ENCODE measurements at places on chromosomes 11 and 22.

GRCh38 chr22:17569971-17570511 is 6.7 kb downstream of the SLC25A18 start:
- peak; percentile 32 for DNase-seq

- DNase-seq, result no peak
These were observed 18.7 kb downstream of the POU2AF1 start for GRCh38 chr11:111360150-111361043.

DNA sequence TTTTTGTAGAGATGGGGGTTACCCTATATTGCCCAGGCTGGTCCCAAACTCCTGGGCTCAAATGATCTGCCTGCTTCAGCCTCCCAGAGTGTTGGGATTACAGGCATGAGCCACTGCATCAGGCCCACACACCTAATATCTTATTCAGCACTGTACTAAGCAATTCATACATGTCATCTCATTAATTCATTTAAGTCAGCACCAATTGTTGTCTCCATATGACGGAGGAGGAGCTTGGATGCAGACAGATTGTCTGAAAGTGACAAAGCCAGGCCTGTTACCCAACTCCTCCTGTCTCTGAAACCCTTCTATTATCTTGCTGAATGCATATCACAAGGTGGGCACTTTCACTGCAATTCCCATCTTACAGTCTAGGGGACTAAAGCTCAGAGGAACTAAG is 57.5 kb upstream of the ALX4 start:
- no peak for DNase-seq

GRCh38 chr11:73376803-73377629 is 817 bp downstream of the RELT start:
- DNase-seq, result peak; percentile 58

- DNase-seq, result no peak
These were observed 1288.6 kb upstream of the CNTN5 start for GRCh38 chr11:97732011-97732632.

GRCh38 chr11:32139896-32140520 is 49.1 kb downstream of the RCN1 start:
- no peak for DNase-seq

- no peak for DNase-seq
These were observed 17.0 kb downstream of the DIXDC1 start for GRCh38 chr11:111954154-111954553.

- DNase-seq, result no peak
These were observed 121.6 kb downstream of the CASP12 start for GRCh38 chr11:104776501-104777170.

DNA sequence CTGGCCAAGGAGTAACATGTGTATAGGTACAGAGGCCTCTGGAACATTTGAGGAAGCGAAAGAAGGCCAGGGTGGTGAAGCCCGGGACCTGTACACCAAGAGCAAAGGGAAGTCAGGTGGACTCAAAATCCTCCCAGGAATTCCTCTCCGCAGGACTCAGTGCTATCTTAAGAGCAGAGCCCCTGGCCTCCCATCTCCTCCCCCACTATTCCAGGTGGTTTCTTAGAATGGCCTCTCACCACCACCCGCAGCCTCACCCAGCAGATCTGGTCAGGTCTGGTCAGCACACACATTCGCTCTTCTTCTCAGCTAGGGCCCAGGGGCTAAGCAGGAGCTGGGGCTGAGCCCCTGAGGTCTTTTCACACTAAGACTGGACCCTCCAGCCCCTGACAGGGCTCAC is 59.1 kb downstream of the SCGB1A1 start:
- no peak for DNase-seq

- DNase-seq, result no peak
These were observed 358.3 kb upstream of the ARHGAP42 start for GRCh38 chr11:100328626-100329340.

GRCh38 chr22:18968011-18968749 is 32.1 kb upstream of the PRODH start:
- DNase-seq, result no peak

DNA sequence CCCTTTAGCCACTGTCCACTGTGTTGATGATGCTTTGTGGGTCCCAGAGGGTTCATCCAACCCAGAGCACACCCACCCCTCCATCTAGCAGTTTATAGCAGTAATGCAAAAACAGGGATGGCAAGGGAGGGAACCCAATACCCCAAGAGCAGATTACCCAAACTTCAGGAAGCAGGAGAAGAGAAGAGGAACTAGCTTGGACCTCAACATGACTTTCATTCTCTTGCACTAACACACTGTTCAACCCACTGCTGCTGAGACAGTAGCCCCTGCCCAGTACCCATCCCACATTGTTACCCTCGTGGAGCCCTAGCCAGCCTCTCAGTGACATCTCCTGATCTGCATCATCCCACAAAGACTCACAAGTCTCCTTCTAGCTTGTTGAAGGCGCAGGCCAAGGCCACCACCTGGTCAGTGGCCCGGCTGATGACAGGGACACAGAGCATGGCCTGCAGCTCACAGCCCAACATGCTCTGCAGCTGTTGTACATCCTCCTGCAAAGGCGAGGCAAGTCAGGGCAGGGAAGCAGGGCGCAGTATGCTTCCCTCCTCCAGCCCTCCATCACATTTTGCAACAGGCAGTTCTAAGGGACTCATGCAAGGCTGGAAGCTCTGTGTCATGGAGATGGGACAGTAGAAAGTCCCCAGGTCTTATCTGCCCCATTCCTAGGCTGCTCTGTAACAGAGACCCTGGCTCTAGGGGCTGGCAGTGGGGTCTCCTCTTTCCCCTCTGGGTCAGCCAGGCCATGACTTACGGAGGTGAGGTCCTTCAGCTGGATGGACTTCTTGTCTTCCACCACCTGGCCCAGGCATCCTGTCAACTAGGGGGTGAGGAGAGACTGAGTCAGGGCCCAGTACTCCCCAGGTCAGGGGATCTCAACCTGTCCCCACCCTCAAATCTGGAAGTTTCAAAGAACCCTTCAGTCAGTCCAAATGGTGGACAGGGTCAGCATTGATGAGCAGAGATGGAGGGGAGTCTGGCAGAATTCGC is 85.5 kb downstream of the PDE2A start:
- no peak for DNase-seq

DNA sequence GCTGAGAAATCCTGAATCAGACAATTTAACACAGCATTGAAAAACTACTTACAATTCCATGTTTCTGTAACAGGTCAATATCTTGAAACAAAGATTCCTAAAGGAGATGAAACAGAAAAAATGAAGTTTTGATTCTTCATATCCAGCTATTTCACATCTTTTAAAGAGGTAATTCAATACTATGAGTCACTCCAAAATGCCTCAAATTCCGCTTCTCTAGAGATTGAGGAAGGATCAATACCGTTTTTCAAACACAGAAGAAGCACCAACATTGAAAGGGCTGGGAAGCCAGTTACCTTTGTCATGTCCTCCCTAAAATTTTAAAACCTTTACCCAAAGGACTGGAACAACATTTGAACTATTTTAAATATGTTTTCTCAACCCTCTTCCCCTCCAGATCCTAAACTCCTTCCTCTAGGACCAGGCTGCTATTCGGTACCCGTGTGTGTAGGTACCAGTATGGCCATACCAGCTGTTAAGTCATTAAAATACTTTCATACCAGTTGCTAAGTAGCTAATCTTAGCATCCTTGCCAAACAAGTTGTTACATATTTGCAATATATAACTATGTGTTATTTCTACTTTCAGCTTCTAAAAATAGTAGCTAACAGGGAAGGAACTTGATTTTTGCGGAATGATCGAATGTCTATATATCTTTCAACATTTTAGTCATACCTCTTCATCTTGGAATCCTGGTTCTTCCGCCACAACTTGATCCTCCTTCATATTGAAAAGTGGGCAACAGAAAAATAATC is 2.3 kb downstream of the DMC1 start:
- no peak for DNase-seq

DNA sequence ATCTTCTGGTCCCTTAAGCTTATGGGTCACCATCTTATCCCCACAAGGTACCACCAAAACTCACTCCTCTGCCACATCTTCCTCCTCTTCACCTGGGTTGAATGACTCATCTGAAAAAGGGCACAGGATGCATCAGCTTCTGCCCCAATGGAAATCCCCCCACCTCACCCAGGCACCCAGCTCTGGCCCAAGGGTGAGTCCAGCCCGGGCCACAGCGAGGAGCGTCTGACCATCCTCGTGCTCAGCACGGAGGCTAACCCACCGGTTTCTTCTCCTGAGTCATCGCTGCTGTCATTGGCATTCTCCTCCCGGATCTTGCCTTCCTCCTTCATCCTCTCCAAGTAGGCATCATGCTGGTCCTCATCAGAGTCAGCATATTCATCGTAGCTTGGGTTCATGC is 5.3 kb upstream of the TNKS1BP1 start:
- no peak for DNase-seq

DNA sequence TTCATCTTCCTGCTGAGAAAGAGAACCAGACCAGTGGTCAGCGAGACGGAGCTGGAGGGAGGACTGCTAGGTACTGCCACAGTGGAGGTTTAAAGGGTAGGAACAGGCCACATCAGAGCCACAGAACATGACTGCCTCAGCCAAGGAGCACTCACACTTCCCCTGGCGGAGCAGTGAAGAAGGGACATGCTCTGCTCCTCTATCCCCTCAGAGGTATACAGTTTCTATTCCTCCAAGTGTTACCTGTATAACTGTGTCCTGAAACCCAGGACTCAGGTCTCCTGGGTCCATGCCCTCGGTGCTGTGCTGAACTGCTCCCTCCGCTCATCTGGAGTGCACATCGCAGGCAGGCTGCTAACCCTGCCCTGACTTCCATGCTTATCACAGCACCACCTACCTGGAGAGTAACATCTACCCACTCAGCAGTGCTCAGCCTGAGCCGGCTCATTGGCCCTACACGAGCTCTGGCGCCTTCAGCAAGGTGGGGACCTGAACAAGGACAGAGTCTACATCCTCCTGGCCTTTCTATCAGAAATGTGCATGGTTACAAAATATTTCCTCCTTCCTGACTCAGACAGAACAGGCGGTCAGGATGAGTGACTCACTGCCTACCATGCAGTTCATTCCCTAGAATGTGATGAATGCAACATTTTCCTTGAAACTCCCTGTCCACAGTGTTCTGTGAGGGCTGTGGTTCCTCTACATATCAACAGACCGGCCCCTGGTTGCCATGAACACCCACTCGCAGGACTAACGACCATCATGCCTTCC is 52.9 kb downstream of the C11orf58 start:
- no peak for DNase-seq

DNA sequence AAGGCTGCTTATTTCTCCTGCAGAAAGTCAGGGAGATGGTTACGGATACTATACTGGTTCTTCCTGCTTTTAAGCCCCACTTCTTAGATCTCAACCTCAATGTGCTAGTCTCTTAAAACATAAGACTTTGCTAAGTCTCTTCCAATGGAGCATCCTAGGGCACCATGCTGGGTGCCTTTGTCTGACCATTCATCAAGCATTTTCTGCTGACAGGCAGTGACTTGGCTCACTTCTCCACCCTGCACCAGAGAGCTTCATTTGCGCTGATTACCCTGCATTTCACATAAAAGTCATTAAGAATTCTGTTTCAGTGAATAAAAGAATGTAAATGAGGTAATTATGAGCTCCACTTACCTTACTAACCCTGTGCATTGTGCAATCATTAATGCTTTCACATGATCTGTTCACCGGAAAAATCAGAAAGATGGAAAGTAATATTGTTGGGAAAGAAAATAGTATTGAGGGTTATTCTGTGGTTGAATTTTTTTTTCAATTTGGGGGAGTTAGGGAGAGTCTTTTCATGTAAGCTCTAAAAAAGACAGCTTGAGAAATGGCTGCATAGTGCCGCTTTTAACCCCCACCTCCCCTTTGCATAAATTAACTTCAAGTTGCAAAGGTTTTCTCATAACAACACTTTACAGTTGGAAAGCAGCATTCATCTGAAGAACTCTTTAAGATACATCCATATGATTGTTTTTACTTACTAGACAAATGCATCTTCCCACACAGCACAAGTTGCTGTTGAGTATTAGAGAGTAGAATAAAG is 677.3 kb upstream of the KIRREL3 start:
- no peak for DNase-seq

DNA sequence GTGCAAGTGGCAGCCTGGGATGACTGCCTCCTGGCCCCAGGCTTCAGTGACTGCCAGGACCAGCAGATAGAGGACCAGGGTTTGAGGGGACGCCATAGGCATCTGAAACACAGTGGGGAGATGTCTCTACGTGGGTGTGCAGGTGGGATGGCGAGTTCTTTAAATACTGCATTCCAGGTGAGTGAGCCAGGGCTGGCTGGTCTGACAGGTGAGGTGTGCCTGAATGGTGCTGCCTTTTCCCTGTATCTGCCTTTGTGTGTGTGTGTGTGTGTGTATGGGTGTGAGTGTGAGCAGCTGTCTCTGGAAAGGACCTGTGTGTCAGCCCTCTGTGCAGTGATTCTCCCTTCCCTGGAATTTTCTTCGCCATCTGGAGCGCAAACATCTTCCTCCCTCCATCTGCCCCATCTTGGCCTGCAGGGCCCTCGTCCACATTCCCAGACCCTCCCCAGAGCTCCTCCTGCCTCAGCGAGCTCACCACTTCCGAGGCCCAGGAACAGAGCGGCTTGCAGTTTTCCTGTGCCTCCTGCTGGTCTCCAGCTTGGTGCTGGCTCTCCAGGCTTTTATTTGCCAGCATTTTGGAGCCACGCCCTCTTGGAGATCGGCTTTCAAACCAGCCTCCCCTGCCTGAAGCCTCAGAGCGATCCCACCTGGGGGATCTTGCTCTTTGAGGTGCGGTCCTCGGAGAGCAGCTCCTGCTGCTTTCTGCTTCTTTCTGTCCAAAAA is at the start of gene GPHA2:
Gene GPHA2 (minus strand): TSS at position 535 of the 723 bp plus-strand sequence. CDS start 433 bp downstream, at position 102.
- peak; percentile 50 for DNase-seq

DNA sequence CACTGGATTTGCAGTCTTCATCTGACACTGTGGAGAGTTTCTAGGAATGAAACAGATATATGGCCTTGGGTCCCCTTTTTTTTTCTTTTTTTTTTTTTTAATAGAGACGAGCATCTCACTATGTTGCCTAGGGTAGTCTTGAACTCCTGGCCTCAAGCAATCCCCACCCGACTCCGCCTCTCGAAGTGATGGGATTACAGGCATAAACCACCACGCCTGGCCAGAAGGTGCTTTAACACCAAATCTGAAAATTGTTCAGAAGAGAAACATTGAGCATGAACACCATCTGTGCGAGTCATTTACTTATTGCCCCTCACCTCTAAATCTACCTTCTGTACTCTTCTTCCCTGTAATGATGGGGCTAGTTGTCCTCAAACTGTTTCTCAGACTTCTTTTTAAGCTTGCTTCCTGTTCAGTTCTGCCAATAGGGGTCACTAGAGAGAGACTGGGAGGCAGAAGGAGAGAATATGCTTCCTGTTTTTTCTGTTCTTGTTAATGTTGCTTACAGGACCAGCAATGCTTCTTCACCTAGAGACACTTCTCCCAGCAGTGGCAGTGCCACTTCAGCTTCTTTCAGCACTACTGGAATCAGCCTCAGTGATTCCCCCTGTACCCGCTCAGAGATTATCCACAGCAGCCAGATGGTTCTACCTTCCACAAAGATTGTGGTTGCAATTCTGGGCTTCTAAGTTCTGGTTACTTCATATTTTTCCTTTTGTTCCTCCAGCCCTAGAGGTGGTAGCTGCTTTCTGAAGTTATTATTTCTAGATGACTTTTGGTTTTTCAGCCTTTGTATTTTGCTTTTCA is 20.8 kb upstream of the ZBED5 start:
- no peak for DNase-seq
